Activated CD4-positive, alpha-beta memory T cell treated with anti-CD3 and anti-CD28 coated beads, Interleukin-2, amount 10 ng/mL, durations not matched to agents 7 days and 5 days (primary cell): ENCODE measurements at places on chromosomes 2 and 18. TPM values are rescaled to one million over a fixed set of nuclear protein-coding genes. Genes with fewer than 3 reads are reported as not detected.

ALKAL2 gene
- total RNA-seq = not detected

IL36G gene
- total RNA-seq = not detected

- DNase-seq = no peak
- H3K27me3 ChIP-seq = peaks cover 3% of the 10 kb centered on the region
- H3K4me3 ChIP-seq = no peak overlapping the region
- no peak overlapping the region for H3K27ac ChIP-seq
Observed at GRCh38 chr2:142865924-142866323, 11.5 kb upstream of the KYNU start.

DNA sequence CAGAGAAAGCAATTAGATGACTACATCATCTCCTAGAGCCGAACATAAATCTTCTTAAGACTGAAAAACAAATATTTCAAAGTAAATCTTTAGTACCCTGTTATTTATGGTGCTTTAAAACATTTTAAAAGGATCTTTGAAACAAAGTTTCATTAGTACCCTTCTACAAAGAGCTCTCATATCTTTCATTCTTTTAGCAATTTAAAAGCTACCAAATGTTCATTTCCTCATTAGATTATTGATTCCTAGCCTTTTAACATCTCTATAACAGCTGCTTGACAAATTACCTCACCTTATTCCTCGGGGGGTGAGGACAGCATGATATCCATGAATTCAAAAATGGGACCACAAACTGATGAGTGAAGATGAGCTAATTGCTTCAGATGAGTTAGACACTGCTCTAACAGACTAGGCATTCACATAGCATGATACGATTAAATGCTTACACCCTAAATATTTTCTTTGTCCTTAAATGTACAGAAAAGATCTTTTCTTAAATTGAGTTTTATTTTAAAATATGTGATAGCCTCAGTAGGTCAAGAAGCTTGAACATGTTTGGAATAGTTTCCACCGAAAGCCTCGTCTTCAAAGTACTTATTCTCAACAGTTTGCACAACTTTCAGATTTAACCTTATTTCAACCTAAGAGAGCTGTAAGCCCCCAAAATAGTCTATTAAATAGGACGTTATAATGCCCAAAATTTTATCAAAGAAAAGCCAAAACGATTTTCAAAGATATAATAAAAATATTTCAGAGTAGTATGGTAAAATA is 2.1 kb downstream of the ATAD2B start:
- peaks cover 6% of the 10 kb centered on the region for H3K27me3 ChIP-seq
- no peak for DNase-seq
- peak overlapping the region; percentile 96 for H3K4me3 ChIP-seq
- peaks cover 7% of the 10 kb centered on the region for H3K36me3 ChIP-seq
- H3K4me1 ChIP-seq = peaks cover 34% of the 10 kb centered on the region
- H3K27ac ChIP-seq = no peak overlapping the region

- DNase-seq = no peak
- H3K27ac ChIP-seq = no peak overlapping the region
- peaks cover 52% of the 10 kb centered on the region for H3K36me3 ChIP-seq
- H3K27me3 ChIP-seq = no peaks in the 10 kb centered on the region
- H3K4me1 ChIP-seq = peaks cover 17% of the 10 kb centered on the region
Observed at GRCh38 chr2:200399046-200399445, 92.6 kb downstream of the SPATS2L start.

L3MBTL4 gene
- total RNA-seq = not detected

DNA sequence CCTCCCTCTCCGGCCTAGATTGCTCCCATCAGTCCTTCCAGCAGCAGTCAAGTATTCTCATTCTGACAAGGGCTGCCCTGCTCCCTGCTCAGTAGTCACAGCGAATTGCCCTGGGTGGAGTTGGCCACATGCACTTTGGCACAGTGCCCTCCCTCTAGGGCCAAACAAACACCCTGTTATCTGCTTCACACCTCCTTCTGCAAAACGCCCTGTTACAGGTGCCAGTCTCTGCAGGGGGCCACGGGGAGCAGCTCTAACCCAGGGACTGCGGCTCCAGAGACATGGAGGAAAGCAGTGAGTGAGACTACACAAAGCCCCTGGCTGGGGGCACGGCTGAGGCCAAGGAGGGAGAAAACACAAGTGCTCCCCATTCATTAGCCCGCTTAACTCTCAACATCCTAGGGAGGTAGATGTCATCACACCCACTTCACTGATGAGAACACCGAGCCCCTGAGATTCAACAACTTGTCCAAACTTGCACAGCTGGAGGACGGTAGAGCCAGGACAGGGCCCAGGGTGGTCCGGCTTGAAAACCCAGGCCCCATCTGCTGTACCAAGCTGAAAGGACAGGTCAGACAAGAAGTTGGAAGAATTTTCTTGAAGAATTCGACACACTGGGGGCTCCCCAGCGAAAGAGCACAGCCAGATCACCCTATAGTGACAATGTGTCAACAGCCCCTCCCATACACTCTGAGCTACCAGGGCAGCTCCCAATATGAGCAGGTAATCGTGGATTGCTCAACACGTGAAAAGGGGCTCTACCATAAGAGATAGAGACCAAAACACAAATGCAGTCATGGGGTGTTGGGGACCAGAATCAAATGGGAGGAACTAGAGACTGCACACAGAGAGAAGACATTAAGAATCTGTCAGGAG is 8.7 kb upstream of the TFCP2L1 start:
- no peaks in the 10 kb centered on the region for H3K4me1 ChIP-seq
- no peak overlapping the region for H3K27ac ChIP-seq
- no peak for DNase-seq
- H3K36me3 ChIP-seq = no peaks in the 10 kb centered on the region

DNA sequence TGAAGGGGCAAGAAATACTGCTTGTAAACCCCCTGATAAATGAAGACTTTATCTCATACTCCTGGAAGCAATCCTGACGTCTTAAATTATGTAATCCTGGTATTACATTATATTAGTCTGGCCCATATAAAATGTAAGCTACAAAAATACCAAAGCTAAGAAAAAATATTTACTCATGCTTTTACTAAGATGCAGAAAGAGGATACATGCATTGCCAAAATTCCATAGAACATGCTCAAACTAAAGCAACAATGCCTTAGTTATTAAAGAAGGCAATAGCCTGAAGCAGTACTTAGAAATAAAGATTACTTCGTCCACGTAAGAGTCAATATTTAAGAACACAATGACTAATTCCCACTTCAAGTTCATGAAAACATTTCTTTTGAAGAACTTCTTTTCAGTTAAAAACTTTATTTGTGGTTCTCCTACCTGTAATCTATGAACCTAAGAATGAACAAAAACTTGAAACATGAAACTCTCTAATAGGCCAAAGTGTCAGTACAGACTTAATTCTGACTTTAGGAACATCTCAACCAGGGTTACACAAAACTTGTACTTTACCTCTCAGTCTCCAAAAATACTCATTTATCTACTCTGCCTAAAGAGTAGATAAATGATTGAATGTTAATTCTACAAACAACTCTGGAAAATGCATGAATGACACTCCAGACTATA is 117.3 kb downstream of the THADA start:
- peaks cover 37% of the 10 kb centered on the region for H3K4me1 ChIP-seq
- H3K27me3 ChIP-seq = no peaks in the 10 kb centered on the region
- H3K4me3 ChIP-seq = no peak overlapping the region
- DNase-seq = no peak
- H3K27ac ChIP-seq = no peak overlapping the region
- peaks cover 26% of the 10 kb centered on the region for H3K36me3 ChIP-seq

DNA sequence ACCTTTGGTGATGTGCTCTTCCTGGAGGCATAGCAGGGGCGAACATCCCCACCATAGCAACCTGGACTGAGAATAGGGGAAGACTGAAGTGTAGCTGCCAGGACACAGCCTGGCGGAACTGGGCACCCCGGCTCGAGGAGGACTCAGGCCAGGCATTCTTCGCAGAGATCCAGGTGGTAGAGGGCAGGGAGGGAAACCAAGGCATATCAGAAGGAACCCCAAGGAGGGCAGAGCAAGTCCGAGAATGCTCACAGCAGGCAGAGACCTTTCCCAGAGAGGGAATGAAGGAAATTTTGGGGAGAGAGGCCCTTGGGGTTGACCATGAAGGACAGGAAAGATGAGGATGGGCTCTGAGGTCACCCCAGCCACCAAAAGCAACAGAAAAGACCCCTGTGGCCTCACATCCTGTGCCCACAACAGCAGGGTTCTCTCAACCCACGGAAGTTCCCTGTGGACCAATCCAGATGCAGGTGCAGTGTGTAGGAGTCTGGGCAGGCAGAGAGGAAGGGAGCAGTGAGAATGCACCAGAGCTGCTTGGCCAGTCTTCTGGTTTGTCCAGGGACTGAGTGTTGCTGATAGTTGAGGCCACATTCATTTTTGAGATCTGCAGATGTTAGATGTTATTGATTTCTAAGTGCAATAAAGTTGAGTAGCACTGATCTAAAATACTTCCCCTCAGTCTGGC is 136.9 kb downstream of the PXDN start:
- DNase-seq = no peak
- no peaks in the 10 kb centered on the region for H3K36me3 ChIP-seq

DNA sequence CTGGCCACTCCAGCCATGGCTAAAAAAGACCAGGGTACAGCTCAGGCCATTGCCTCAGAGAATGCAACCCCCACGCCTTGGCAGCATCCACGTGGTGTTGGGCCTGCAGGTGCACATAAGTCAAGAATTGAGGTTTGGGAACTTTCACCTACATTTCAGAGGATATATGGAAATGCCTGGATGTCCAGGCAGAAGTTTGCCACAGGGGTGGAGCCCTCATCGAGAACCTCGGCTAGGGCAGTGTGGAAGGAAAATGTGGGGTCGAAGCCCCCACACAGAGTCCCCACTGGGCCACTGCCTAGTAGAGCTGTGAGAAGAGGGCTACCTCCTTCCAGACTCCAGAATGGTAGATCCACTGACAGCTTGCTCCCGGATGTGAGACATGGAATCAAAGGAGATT is 477.3 kb downstream of the LPIN1 start:
- H3K27ac ChIP-seq = no peak overlapping the region
- no peaks in the 10 kb centered on the region for H3K36me3 ChIP-seq
- H3K4me3 ChIP-seq = no peak overlapping the region
- DNase-seq = no peak
- H3K27me3 ChIP-seq = peaks cover 6% of the 10 kb centered on the region

CAPN14 gene
- 0.35 TPM for total RNA-seq

DNA sequence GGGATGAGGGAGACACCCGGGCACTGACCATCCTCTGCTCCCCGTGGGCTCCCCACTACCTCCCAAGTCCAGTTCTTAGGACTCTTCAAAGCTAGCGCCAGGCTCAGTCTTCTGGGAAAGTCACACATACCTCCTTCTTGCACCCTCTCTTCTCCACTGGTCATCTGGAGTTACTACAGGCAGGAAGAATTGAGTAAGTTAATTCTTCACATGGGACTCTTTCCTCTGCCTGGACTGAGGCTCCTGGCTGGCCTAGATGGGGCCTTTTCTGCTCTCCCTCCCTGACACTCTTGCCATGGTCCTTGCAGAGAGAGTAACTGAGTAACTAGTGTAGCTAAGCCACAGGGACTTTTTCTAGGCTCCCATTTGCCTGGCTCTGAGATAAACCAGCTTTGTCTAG is 96.5 kb upstream of the CELF4 start:
- no peaks in the 10 kb centered on the region for H3K27me3 ChIP-seq
- H3K4me3 ChIP-seq = no peak overlapping the region
- no peak overlapping the region for H3K27ac ChIP-seq

DNA sequence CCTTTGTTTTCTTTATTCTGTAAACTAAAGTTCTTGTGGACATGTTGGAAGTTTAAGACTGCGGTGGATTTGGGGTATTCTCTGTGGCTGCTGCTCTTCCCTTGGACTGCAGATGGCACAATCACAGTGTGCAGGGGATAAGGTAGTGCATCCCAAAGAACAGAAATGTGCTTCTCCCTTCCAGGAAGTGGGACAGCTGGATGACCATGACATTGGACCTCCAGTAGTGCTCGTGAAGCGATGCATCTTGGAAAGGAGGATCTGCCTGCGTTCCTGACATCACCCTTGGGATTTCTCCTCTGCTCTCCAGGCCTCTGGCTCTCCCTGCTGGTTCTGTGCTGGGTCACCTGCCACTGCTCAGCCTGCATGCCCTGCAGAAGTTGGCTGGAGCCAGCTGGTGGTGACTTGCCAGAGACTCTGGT is 109.9 kb downstream of the SLC4A3 start:
- H3K27ac ChIP-seq = no peak overlapping the region
- H3K27me3 ChIP-seq = peaks cover 3% of the 10 kb centered on the region
- H3K4me3 ChIP-seq = no peak overlapping the region
- H3K4me1 ChIP-seq = no peaks in the 10 kb centered on the region

KCNJ3 gene
- not detected for total RNA-seq

DNA sequence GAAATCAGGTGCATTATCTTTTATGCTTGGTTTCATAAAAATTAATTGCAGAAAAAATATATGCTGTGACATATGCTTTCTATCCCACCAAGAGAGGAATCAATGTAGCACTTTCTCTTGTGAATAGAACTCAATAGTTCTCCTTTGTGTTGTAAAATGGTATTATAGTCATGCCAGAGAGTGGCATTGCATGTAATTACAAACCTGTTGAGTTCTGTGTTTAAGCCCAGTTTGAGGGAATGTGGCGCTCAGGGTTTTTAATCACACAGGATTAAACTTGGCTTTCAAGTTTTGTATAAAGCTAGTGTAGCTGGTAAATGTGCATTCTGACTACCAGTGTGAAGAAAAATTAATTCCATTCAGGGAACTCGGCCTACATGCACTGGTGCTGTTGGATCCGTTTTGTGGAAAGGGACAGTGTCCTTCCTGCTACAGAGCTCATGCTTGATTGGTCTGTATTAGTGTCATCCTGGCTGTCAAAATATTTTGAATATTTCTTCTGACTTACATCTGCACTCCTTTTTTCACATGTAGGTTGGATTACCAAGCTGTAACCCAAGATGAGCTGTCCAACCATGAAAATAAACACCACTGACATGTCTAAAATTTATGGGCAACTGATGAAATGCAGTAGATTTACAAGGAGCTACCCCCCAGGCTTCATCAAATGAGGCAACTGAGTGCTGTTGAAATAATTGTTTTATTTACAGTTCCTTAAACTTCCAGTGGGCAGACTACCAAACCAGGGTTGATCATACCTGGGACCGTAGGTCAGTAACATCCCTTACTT is 80.3 kb downstream of the SLC4A3 start:
- H3K4me1 ChIP-seq = no peaks in the 10 kb centered on the region
- H3K27me3 ChIP-seq = peaks cover 4% of the 10 kb centered on the region
- no peak overlapping the region for H3K27ac ChIP-seq
- H3K36me3 ChIP-seq = no peaks in the 10 kb centered on the region

- no peak overlapping the region for H3K27ac ChIP-seq
- peaks cover 10% of the 10 kb centered on the region for H3K36me3 ChIP-seq
Observed at GRCh38 chr18:46899274-46899948, 17.9 kb downstream of the PIAS2 start.

GRCh38 chr2:232873909-232874641 is 4.0 kb downstream of the SNORC start:
- no peak overlapping the region for H3K4me3 ChIP-seq
- peaks cover 9% of the 10 kb centered on the region for H3K27me3 ChIP-seq
- DNase-seq = no peak
- no peaks in the 10 kb centered on the region for H3K36me3 ChIP-seq
- peaks cover 5% of the 10 kb centered on the region for H3K4me1 ChIP-seq
- H3K27ac ChIP-seq = no peak overlapping the region

PFN4 gene
- total RNA-seq = not detected

EMX1 gene
- not detected for total RNA-seq

GRCh38 chr2:54983345-54984220 is 66.7 kb downstream of the RTN4 start:
- DNase-seq = no peak
- H3K4me1 ChIP-seq = peaks cover 6% of the 10 kb centered on the region
- no peak overlapping the region for H3K27ac ChIP-seq
- no peaks in the 10 kb centered on the region for H3K27me3 ChIP-seq
- H3K36me3 ChIP-seq = peaks cover 42% of the 10 kb centered on the region
- no peak overlapping the region for H3K4me3 ChIP-seq

G6PC2 gene
- not detected for total RNA-seq

- H3K4me3 ChIP-seq = no peak overlapping the region
- no peaks in the 10 kb centered on the region for H3K27me3 ChIP-seq
- H3K27ac ChIP-seq = no peak overlapping the region
- peaks cover 22% of the 10 kb centered on the region for H3K4me1 ChIP-seq
- no peaks in the 10 kb centered on the region for H3K36me3 ChIP-seq
Observed at GRCh38 chr2:200619279-200619678, 33.5 kb downstream of the AOX1 start.

PREPL gene
- 21.7 TPM for total RNA-seq

SALL3 gene
- total RNA-seq = not detected
